Esophagus squamous epithelium (tissue), 5 donors: ENCODE measurements at places on chromosomes 7 and 10.

- DNase-seq = no peak
Measured at GRCh38 chr10:94383530-94383929, 18.8 kb upstream of the TBC1D12 start.

DNA sequence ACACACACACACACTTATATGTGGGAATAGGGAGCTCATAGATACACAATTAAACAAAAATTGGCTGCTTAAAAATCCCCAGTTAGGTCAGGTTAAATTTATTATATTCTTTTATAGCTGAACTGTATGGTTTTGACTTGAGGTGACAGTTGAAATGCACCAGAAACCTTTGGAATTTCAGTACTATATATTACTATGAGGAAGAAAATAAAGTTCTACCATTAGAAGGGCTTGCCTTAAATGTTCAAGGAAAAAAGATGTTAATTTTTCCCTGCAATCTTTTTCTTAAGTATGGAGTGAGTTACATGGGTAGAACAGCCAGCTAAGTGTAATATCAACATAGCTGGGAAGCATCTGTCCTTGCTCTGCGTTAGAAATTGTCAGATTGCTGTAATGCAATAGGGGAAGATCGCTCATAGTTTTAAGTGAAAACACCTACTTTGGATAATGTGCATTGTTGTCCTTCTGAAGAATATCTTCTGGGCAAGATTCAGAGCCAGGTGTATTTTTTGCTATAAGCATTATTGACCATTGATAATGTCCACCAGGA, 415.8 kb upstream of the MKI67 start:
- DNase-seq = no peak

DNA sequence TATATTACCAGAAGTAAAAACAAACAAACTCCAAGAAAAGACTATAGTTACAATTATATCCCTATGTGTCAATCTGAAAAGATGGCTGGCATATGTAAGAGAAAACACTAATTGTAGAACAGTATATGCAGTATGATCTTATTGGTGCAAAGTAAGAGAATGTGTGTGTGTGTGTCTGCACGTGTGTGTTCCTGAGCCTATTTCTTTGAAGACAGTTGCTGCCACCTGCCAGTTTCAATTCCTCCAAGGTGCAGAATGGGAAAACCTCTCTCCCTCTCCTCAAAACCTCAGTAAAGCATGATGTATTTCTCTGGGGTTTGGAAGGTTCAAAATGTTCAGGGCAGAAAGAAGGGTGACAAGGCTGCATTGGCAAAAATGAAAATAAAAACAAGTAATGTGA, 8.8 kb upstream of the SFTPA1 start:
- no peak for DNase-seq

DNA sequence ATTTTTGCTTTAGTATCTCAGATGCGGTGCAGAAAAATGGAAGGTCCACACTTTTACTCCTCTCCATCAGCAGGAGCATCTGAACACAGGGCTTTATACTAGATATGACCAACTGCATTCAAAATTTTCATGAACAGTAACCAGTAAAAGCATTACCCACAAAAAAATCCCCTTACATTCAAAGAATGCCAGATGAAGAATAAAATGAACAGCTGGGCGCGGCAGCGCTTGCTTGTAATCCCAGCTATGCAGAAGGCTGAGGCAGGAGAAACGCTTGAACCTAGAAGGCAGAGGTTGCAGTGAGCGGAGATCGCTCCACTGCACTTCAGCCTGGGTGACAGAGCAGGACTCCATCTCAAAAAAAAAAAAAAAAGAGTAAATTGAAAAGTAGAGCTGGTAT, 3.1 kb downstream of the SAR1A start:
- DNase-seq = no peak

- no peak for DNase-seq
Measured at GRCh38 chr10:97708976-97709946, 4.3 kb upstream of the MARVELD1 start.

DNA sequence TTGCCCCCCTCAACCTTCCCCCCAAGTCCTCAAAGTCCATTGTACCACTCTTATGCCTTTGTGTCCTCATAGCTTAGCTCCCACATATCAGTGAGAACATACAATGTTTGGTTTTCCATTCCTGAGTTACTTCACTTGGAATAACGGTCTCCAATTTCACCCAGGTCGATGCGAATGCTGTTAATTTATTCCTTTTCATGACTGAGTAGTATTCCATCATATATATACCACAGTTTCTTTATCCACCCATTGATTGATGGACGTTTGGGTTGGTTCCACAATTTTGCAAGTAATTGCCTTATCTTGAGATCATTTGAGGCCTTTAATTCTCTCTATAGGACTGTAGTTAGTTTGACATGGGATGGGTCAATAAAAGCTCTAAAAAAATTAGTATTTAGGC, 124.7 kb downstream of the ARL4A start:
- DNase-seq = no peak

GRCh38 chr10:117201826-117202225, 4.5 kb downstream of the KCNK18 start:
- DNase-seq = no peak

DNA sequence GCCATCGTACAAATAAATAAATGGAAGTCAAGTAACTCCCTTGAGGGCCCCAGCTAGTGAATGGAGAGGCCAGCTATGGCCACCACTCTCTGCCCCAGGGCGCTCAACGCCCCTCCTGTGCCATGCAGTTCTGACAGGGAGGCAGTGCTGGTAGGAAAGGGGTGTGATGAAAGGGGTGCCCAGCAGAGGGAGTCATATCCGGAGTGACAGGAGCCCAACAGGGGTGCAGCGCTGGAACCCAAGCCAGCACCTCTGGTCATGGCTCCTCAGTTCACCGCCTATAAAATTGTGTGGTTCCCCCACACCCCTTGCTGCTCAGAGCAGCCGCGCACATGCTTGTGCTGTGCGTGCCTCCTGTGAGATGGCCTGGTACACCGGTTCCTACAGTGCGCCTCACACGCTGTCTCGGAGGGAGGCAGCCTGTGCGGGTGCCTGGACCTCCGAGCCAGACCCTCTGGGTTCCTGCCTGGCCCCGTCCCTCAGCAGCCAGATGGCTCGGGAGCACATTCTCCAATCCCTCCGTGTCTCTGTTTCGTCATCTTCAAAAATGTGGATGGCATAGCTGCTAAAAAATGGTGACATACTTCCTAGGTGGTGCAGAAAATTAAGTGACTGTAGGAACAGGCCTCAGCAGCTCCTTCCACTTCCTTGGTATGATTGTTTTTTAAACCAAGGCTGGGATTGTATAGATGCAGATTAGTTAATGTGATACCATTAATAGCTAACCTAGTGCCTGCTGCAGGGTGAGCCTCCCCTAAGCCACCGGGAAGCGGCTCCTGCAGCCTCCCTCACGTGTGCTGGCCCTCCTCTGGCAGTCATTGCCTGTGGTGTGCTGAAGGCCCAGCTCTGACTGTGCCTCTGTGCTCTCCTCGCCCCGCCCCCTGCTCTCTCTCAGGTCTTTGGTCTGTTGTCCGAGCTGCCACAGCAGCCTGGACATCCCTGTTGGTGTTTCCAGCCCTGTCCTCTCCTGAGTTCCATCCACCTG, 125.8 kb downstream of the EGFR start:
- no peak for DNase-seq

DNA sequence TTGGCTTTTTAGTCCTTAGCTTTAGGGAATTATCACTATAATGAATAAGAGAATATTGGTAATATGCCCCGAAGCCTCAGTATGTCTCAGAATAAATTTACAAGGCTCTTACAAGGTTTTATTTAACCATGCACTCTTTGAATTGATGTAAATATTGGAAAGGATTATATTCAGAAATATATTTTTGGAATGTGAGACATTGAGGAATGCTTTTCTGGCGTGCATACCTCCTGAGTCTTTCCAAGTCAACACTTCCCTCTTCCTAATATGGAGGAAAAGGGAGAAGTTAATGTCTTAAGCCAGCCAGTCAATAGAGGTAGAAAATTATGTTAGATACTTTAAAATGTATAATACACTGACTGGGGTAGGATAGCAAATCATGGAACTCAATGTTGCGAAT, 1.2 kb upstream of the OR2F1 start:
- no peak for DNase-seq

DNA sequence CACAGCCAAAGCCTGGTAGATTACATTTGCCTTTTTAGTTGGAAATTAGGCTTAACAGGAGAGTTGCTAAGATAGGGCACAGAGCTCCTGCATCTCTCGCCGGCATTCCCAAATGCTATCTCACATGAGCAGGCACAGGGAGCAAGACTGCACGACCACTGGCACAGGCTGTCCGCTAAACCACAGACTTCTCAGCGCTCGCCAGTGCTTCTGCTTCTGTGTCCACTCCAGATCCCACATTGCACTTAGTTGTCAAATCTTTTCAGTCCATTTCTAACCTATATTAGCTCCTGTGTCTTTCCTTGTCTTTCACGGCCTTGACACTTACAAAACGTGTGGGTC, 138.9 kb downstream of the EGFR start:
- no peak for DNase-seq

- DNase-seq = no peak
Measured at GRCh38 chr10:30784897-30785605, 155.5 kb upstream of the LYZL2 start.

DNA sequence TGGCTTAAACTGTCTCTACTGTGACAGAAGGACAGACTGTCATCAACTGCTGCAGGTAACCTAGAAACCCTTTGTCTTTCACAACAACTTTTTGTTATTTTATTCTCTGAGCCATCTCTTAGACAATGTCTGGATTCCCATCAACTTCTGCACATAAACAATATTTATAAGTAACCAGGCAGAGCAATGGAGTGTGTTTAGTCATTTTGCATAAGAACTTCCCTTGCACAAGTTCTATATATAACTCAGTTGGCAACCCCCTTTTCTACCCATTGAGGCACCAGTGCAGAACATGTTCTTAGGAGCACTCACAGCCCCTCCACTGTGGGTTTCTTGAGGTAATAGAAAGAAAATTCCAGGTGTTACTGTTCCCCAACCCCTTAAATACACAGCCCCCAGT, 65.0 kb upstream of the IL6 start:
- DNase-seq = no peak

DNA sequence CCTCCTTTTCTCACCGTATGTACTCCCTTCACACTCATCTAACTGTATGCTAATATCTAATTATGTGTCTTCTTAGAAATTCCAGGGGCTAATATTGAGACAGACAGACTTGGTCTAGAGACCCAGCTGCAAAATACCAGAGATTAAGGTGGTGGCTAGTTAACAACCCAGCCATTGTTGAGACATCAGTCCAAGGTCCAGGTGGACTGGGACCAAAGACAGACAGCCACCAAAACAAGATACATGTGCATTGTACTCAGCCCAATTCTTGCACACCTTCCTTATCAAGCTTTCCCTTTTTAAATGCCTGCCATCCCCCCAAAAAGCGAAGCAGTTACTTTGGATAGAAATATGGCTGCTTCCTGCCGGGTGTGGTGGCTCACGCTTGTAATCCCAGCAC, 43.3 kb upstream of the LRRN3 start:
- no peak for DNase-seq
